ENCODE measurements at places on chromosomes 12 and 14.

- DNase-seq: no peak
Measured at GRCh38 chr12:125129591-125130255, 64.5 kb downstream of the AACS start.

- no peak for DNase-seq
Measured at GRCh38 chr12:13947276-13947946, 34.0 kb downstream of the GRIN2B start.

DNA sequence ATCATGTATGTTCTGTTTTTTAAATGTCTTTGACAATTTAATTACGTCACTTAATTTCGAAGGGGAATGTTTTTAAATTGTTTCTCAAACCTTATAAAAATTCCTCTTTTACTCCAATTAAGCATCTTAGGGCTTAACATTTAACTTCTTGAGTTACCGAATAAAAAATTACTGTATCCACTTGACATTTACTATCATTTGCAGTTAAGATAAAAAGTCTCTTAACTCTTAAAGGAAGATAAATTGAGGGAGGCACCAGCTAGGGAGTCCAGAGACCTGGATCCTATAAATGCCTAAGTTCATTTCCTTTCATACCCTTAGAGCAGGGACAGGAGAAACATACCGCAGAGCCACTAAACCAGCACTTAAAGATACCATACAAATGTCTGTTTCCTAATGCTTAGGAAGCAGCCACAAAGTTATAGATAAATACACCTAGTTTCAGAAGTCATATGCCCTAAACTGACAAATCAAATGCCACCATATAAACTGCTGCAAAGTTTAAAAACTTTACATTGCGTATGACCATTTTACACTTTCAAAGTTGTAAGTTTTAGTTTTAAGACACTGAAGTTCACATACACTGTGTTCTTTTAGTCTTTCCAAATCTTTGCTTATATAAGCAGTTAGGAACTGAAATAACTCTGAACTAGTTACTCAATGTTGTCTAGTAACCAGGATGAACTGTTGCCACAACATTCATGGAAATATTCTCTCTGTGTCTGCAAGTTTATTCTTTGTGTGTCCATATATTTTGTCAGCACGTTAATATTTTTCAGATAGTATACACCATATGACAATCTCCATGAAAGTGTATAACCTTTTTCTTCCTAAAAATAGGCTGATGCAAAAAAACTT lies 71.2 kb downstream of the GALNT4 start:
- DNase-seq: peak; percentile 86

- no peak for DNase-seq
Measured at GRCh38 chr14:98904677-98905076, 367.3 kb downstream of the BCL11B start.

DNA sequence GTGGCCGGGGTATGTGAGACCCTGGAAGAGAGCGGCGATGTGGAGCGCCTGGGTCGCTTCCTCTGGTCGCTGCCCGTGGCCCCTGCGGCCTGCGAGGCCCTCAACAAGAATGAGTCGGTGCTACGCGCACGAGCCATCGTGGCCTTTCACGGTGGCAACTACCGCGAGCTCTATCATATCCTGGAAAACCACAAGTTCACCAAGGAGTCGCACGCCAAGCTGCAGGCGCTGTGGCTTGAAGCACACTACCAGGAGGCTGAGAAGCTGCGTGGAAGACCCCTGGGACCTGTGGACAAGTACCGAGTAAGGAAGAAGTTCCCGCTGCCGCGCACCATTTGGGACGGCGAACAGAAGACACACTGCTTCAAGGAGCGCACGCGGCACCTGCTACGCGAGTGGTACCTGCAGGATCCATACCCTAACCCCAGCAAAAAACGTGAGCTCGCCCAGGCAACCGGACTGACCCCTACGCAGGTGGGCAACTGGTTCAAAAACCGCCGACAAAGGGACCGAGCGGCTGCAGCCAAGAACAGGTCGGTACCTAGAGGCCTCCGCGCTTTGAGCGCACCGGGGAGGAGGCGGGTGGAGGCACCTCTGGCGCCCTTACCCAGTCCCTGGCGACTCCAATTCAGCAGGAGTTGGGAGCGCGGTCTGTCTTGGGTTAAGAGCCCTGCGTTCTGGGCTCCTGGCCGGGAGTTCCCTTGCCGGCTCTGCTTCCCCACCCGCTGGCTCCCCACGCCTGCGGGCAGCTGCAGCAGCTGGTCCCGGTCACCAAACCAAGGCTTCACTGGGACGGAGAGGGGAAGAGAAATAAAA lies 700 bp downstream of the SIX6 start:
- DNase-seq: no peak

GRCh38 chr12:105956662-105957457 lies 181.9 kb downstream of the NUAK1 start:
- DNase-seq: no peak

DNA sequence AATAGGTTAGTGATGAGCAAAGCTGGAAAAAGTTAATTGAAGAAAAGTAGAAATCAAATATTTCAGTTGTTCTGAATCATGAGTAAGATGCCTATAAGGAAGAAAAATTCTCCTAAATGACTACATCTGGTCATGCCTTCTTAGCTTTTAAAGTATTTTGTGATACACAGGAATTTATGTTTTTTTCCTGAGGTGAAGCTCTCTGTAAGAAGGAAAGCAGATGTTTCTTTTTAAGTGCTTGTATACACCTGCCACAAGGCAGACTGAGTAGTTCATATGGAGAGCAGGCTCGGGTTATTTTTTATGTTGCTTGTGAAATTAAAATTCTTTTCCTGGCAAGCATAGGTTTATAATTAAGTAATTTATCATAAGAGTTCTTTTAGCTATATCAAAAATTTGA lies 275.2 kb downstream of the RAD51B start:
- DNase-seq: no peak

DNA sequence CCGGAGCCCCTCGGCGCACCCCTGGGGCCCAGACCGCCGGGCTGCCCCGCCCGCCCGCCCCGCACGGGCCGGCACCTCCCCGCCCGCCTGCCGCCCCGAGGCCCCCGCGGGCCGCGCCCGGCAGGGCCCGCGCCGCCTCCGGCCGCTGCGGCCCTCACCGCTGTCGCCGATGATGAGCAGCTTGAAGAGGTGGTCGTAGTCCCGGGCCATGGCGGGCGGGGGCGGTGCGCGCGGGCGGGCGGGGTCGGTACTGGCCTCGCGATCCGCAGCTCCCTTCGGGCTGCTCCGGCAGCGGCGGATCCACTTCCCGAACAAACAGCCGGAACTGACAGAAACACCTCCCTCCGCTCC lies at the start of gene RAB35:
Gene RAB35 (minus strand): TSS at position 313 of the 351 bp plus-strand sequence. CDS start 103 bp downstream, at position 210.
- no peak for DNase-seq

- no peak for DNase-seq
Measured at GRCh38 chr12:48878548-48878947, 12.9 kb upstream of the RND1 start.

GRCh38 chr14:77343662-77344061 lies 22.8 kb downstream of the GSTZ1 start:
- DNase-seq: no peak

DNA sequence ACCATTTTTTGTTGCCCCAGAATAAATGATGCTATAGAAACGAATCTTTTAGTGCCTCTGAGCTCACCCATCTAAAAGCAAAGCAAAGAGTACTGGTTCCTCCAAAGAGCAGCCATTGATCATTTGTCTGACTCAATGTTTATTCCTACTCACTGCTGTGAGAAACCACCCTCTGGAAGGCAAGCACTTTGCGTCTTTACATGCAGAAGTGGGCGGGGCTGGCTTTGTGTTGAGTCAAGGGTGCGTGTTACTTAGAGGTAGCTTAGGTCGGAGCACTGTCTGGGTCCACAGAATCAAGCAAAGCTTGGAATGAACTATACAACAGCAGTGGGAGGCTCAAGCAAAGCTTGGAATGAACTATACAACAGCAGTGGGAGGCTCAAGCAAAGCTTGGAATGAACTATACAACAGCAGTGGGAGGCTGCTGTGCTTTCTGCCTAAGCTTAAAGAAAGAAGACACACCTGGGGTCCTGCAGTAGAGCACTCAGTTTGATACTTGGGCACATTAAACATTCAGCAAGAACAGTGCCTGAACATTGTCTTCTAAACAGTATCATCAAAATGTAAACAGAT lies 77.2 kb upstream of the PRICKLE1 start:
- no peak for DNase-seq

DNA sequence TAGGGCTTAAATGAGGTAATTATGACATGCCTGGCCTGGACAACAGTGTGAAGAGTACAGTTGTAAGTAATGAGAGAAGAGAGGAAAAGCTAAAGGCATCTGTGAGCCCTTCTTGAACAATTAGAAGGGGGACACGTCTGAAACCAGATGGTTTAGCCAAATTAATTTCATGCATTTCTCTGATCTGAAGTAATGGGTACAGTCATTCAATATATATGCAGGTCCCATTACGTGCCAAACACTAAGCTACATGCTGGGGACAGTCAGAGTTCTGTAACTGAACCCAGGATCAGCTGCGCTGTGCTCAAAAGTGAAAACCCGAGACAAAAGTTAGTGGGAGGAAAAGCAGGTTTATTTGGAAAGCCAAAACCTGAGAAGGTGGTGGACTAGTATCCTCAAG lies 207.2 kb upstream of the TMTC1 start:
- DNase-seq: no peak

GRCh38 chr12:115060477-115061168 lies 376.6 kb upstream of the TBX3 start:
- no peak for DNase-seq

DNA sequence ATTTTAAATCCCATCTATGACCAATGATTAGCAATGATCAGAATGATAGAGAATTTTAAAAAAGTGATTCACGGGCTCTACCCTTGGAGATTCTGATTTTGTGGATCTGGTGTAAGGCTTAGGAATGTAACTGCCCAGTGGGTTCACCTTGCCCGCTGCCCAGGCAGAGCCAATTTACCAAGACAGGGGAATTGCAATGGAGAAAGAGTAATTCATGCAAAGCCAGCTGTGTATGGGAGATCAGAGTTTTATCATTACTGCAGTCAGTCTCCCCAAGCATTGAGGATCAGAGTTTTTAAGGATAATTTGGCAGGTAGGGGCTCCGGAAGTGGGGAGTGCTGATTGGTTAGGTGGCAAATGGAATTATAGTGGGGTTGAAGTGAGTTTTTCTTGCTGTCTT lies 480.6 kb downstream of the ATP23 start:
- DNase-seq: no peak

Measured in fibroblast of gingiva (primary cell).